Calu3 (cell line): ENCODE measurements at places on chromosomes 4 and X.

- no peak overlapping the region for H3K4me3 ChIP-seq
- H3K4me1 ChIP-seq: no peaks in the 10 kb centered on the region
- H3K27me3 ChIP-seq: no peaks in the 10 kb centered on the region
- no peak for DNase-seq
- peaks cover 4% of the 10 kb centered on the region for H3K36me3 ChIP-seq
These were observed 16.6 kb downstream of the DCK start for GRCh38 chr4:71009890-71010588.

- no peak overlapping the region for H3K4me3 ChIP-seq
- H3K27ac ChIP-seq: no peak overlapping the region
- no peaks in the 10 kb centered on the region for H3K36me3 ChIP-seq
These were observed 23.0 kb upstream of the PDZD4 start for GRCh38 chrX:153853180-153853901.

DNA sequence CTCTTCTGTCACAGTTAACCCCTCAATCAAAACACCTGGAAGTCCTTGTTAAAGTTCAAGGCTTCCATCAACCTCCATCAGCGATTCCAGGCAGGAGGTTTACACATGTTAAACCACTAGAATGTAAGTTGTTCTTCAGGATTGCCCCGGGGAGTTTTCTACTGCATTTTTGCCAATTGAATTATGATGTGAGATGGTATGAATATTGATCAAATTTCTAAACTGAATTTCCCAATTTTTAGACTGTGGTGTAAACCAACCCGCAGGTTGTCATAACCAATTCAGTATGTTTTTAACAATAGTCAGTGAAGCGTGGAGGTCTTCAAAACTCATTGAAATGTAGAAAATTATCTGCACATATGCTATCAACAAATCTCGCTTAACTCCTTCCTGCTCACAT, 21.2 kb upstream of the TENM3 start:
- peaks cover 4% of the 10 kb centered on the region for H3K36me3 ChIP-seq
- H3K27me3 ChIP-seq: no peaks in the 10 kb centered on the region
- no peak overlapping the region for H3K27ac ChIP-seq
- no peak for DNase-seq
- peaks cover 9% of the 10 kb centered on the region for H3K4me1 ChIP-seq

GRCh38 chr4:89797117-89797516, 39.8 kb downstream of the SNCA start:
- peak overlapping the region; percentile 30 for H3K27ac ChIP-seq
- peak; percentile 7 for DNase-seq
- H3K36me3 ChIP-seq: no peaks in the 10 kb centered on the region
- H3K4me1 ChIP-seq: peaks cover 19% of the 10 kb centered on the region
- H3K4me3 ChIP-seq: no peak overlapping the region
- no peaks in the 10 kb centered on the region for H3K27me3 ChIP-seq

DNA sequence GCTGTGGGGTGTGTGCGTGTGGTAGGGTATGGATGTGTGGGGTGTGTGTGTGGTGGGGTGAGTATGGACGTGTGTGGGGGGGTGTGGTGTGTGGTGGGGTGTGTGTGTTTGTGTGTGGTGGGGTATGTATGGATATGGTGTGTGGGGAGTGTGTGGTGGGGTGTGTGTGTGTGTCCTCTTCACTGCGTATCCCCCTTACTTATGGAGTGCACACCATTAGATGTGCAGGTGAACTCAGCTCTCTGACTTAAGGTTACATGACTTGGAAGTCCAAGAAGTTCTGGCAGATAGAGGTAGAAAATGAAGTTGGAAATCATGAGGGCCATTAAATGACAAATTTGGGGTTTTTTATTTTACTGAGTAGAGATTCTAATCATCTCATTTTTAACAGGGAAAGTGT, 182.5 kb downstream of the PALLD start:
- no peaks in the 10 kb centered on the region for H3K27me3 ChIP-seq
- H3K4me1 ChIP-seq: no peaks in the 10 kb centered on the region
- no peaks in the 10 kb centered on the region for H3K36me3 ChIP-seq
- no peak for DNase-seq
- H3K4me3 ChIP-seq: no peak overlapping the region
- H3K27ac ChIP-seq: no peak overlapping the region

DNA sequence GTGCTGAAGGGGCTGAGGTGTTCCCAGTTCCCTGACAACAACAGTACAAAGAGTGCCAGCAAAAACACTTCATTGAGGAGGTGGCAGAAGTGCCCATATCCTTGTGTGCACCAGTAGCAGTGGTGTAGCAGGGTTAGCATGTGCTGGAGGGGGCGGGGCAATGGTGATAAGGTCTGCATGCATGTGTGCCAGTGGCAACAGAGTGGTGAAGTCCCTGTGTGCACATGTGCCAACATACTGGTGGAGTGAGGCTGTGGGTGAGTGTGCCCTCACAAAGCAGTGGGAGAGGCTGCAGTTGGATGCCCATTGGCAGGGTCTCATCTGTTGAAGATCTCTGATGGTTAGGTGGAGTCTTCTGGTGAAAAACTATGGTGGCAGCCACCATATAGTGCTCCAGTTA, 994.6 kb downstream of the PCDH19 start:
- no peak for DNase-seq
- no peaks in the 10 kb centered on the region for H3K36me3 ChIP-seq
- H3K4me3 ChIP-seq: no peak overlapping the region

DNA sequence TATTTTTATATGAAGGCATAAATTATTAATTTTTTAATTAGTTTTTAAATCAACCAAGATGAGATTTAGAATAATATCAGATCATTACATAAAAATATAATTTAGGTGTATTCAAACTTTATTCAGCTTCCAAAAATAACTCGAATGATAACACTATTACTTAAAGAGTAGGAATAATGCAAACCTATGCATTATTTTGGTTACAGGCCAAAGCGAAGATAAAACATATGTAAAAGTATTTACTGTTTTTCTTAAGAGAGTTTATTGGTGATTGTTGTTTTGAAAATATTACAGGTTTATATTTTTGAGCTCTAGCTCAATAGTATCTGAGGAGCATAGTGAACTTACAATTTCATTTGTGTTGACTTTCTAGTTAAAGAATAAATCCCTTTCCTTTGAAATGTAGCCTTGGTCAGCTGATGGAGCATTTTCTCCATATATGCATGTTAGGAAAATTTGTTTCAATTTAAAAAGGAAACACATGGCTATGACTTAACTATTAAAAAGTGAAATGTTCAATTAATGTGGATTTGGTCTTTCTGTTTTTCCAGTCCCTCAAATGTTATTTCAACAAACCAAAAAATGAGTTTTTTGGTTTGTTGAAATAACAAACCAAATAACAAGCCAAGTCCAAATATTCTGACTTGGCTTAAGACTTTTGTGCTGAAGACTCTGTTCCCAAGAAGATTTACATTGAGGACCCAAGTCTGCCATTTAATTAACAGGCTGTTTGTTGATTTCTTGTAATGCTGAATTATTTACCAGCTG, 346.9 kb downstream of the ARHGAP24 start:
- H3K4me3 ChIP-seq: no peak overlapping the region
- H3K27ac ChIP-seq: no peak overlapping the region
- H3K36me3 ChIP-seq: no peaks in the 10 kb centered on the region
- no peaks in the 10 kb centered on the region for H3K27me3 ChIP-seq
- DNase-seq: no peak

DNA sequence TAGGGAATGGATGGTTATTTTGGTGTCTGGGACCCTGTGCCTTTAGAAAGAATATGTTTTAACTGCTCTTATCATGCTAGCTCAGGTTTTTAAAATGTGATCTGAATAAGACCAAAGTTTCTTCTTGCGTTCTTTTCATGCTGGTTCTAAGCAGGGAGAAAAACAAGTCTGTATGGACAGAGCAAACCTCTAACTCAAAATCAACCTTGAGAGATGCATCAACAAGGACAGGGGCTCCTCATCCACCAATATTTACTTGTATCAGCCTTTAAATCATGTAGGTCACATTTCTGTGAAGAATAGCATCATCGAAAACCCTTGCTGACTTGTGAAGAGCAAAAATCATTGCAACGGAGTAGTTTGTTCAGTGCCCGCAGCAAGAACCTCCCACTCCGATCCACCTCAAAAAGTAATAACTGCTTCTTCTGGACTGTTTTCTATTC, 1.2 kb downstream of the ATP10D start:
- peak overlapping the region; percentile 94 for H3K27ac ChIP-seq
- H3K4me3 ChIP-seq: peak overlapping the region; percentile 94
- no peaks in the 10 kb centered on the region for H3K27me3 ChIP-seq
- H3K4me1 ChIP-seq: no peaks in the 10 kb centered on the region

GRCh38 chr4:173449380-173449717, 50.4 kb upstream of the SCRG1 start:
- DNase-seq: no peak
- no peaks in the 10 kb centered on the region for H3K36me3 ChIP-seq
- H3K4me3 ChIP-seq: no peak overlapping the region
- H3K4me1 ChIP-seq: no peaks in the 10 kb centered on the region
- H3K27ac ChIP-seq: no peak overlapping the region
